ENCODE measurements at places on chromosomes 4 and X.
A peak's percentile ranks its signal among the peaks of the same experiment; 100 is the strongest.

DNA sequence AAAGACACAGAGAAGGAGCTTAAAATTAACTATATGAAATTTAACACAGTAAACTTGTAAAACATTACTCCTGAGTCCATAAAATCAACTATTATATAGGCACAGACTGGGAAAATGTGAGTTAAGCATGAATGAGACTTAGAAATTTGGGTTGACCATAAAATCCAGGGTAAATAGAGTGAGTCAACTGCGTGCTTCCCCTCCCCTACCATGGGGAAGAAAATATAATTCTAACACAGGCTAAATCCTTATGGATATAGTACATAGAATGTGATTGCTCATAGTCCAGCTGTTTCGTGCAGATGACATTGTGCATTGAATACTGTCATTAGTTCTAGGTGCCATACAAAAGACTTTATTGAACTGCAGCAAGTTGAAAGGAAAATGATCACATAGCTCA lies 42.2 kb downstream of the KLHL5 start:
- DNase-seq = no peak

DNA sequence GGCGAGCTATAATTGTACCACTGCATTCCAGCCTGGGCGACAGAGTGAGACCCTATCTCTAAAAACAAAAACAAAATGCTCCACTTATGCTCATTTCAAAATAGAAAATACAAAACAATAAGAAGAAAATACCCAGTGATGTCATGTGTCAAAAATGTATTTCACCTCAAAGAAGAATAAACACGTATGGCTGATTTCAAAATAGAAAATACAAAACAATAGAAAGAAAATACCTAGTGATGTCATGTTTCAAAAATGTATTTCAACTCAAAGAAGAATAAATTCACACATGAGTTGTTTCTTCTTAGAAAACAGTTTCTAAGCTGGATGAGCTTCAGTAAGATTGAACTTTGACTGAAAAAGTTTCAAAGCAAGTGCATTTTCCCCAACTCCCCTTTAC lies 20.3 kb upstream of the PDCL2 start:
- no peak for DNase-seq

DNA sequence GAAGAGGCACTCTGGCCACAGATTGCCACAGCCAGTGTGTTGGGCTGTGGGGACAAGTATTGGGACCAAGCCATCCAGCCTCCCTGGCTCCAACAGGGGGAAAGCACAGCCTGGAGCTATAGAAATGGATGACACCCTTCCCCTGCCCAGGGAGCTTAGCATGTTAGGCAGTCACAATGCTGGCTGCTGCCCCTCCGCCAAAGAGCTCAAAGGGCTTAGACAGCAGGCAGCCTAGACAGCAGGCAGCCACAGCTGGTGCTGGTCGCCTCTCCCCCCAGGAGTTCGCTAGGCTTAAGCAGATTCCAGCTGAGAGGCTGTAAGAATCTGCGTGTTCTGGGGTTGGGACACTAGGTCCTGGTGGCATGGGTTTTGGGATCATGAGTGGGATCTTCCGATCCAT lies 94.5 kb upstream of the MXRA5 start:
- no peak for DNase-seq

DNA sequence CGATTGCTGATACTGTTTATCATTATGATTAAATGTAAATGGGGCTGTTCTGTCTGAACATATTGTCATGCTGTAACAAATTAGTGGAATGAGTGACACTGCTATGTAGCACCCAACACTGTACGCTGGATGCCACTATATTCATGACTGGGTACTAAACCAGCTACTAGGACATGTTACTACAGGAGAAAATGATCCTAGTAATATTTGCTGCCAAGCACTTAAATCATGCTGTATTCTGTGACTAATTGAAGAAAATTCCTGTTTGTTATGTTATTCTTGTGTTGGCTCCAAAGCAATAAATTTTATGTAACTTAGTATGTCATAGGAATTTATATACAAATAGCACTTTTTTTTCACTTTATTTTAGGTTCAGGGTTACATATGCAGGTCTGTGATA lies 804.2 kb downstream of the CENPC start:
- DNase-seq = no peak

GRCh38 chr4:67608027-67608426 lies 49.5 kb downstream of the STAP1 start:
- DNase-seq = no peak

DNA sequence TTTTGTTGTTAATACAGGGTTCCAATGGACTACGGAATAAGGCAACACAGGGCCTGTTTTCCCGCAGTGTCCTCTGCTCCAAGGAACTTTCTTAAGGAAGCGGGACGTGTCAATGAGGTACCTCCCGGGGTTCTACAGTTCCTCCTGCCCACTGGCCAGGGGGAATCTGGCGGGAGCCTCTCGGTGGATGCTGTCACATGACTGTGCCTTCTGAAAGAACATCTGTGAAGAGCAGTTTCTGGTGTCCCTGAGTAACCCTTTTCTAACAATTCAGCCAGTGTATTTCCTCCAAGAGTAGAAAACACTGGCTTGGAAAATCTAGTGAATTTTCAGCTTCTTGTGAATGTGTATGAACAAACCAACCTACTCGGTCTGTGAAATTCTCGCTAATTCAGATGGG lies 32.7 kb downstream of the MFAP3L start:
- DNase-seq = no peak

GRCh38 chr4:153152501-153153338 lies 51.5 kb upstream of the TRIM2 start:
- DNase-seq = peak; percentile 63

DNA sequence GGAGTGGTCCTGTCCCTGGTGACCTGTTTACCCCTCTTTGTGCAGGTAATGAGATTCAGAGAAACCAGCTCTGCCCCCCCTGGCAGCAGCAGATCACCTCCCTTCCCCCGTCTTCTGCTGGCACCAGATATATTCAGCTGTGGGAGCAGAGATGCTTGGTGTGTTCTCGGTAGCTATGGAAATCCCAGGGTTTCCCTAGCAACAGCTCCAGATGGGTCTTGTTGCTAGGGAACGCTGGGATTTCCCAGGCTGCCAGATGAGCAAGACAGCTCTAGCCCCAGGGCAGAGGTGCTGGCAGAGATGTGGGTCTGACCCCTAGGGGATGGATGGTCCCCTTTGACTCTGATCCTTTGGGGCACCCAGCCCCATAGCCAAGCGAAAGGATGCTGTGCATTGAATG lies 20.2 kb downstream of the CETN2 start:
- no peak for DNase-seq

DNA sequence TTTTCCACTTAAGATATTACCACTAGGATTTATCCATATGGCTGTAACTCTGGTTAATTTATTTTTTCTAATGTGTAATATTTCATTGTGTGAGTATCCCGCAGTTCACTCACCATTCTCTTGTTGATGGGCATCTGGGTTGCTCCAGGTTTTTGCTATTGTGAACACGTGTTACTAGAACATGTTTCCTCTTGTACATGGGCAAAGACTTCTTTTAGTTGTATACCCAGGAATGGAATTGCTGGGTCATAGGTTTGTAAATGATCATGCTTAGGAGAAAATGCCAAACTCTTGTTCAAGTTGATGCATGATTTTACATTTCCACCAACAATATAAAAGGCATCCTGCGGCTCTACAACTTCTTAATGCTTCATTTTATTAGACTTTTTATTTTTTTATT lies 26.8 kb downstream of the SYNPO2 start:
- no peak for DNase-seq

- no peak for DNase-seq
Measured at GRCh38 chrX:119062750-119063374, 9.9 kb upstream of the CT47C1 start.

DNA sequence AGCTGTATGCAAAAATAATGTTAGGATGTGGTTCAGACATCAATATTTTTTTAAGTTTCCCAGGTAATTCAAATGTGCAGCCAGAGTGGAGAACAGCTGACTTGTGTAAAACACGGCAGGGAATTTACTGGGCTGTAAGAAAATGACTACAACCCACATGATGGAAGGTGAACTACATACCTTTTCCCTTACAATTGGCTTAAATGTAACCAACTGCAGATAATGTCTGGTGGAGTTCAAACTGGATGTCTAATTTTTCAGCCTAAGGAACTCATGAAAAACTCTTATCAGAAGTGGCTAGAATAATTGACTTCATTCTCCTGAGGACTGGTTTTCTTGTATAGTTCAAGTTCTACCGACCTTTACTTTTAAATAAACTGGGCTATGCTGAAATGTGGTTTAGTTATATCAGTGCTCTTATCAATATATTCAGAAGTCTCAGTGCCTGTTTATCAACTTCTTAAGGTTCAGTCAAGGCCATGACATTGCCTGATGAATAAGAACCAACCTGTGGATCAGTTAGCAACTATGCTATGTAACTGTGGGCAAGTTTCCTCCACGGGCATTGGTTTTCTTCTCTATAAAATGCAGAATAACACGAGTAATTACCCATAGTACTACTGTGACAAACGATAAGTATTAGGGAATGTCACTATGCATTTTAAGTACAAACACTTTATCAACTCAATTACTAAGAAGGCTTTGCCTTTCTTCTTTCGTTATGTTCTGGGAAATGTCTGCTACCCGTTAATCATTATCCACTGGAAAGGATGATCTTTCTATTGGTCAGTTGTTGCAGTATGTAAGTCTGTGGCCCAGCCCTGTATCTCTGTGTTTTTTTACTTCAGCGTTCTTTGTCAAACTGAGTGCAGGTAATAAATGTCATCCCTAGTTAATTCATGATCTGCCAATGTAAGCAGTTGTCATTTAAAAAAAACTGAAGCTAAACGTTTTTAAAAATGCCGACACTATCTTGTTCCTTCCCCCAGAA lies 181.6 kb downstream of the PCDH7 start:
- no peak for DNase-seq

GRCh38 chr4:15488136-15488535 lies 18.5 kb downstream of the CC2D2A start:
- DNase-seq = no peak

DNA sequence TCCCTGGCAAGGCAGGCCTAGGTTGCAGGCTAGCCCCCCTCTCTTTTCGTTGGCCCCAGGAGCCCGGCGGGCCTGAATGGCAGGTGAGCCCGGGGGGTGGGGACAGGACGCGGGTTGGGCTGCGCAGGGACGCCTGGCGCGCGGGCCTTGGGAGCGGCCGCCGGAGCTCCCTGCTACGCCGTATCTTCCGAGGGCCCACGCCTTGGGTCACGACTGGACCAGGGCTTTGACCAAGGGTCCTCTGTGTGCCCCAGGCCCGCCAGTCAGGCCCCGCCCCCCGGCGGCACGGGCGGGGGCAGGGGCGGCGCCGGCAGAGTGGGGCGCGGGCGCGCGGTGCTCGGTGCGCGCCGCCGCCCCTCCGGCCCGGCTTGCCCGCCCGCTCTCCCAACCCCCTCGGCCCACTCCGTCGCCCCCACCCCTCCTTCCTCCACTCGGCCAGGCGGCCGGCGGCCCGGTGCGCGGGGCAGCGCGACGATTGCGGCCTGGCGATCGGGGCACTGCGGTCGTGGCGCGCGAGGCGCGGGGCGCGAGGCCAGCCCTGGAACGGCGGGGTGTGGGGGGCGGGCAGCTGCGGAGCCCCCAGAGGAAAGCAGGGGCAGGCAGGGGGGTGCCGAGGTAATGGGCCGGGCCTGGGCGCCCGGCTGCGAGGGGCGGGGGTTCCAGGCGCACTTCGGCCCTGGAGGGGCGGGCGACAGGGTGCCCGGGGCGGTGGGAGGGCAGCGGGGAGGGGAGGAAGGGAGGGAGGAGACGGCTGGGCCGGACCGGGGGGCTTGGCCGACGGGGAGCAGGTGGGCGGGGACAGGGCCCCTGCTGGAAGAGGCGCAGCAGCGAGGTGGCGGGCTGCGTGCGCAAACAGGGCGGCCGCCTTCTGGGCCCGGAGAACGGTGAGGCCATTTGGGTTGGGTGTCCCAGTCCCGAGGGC lies at the start of gene PRRG3:
PRRG3 (plus strand) TSS at position 798 of the 922 bp plus-strand sequence. CDS start 3,357 bp downstream, outside the sequence.
- DNase-seq = no peak

DNA sequence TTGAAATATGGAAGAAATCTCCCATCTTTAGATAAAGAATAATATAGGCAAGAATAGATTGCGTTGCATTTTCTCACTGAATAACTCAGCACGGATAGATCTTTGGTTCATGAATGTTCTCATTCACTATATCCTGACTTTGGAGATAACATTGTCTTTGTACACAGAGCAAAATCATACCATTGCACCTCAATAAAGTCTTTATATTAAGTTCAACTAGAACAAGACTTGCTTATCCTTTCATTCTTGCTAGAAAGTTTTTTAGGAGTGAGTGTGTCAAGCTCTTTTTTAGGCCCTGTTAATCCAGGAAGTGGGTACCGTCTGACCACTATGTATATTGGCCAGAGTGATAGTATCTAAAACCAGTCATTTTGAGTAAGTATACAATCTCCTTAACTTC lies 658.7 kb downstream of the FSTL5 start:
- no peak for DNase-seq

- DNase-seq = no peak
Measured at GRCh38 chr4:76012388-76012801, 5.1 kb upstream of the CXCL9 start.

DNA sequence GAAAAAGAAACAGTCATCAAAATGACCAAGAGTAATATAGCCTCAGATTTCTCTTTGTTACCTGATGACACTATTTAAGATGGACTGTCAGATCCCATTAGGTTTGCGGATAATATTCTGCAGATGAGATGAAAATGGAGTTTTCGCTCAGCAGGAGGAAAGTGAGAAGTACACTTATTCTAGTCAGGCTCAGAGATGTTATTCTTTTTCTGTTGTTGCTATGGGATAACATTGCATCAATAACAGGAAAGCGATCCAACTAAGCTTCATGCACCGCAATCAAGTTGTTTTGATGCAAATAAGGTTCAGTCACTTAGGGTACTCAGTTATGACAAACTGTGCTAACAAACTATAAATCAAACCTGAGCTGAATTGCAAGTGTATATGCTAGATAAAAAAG lies 415.0 kb downstream of the CCSER1 start:
- DNase-seq = no peak

- no peak for DNase-seq
Measured at GRCh38 chr4:86848136-86848535, 1.0 kb downstream of the SLC10A6 start.

DNA sequence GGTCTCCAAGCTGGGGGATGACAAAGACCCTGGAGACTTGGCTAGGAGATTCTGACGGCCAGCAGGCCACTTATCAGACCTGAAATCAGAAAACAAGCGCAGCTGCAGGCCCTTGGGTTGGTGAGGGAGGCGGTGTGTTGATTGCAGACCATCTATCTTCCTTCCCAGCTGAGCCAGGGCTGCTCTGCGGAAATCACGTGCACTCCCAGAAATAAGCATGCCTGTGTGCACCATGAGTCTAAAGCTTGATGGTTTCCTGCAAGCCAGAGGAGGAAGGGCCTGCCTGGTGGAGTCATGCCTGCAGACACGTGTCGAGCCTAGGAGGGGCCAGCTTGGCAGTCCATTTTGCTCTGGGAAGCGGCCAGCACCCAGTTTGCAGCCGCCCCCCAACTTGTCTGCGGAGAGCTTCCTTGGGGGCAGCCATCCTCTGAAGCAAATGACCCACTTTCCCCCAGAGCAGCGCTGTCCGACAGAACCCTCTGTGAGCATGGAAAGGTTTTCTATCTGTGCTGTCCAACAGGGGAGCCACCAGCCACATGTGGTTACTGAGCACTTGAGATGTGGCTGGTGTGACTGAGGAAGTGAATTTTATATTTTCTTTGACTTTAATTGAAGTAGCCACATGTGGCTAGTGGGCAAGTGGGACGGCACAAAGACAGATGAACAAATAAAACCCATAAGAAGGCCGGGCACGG lies 175.7 kb upstream of the BCOR start:
- peak; percentile 41 for DNase-seq

- no peak for DNase-seq
Measured at GRCh38 chr4:151882072-151882803, 121.4 kb upstream of the GATB start.
